SK-N-MC (cell line): ENCODE measurements at places on chromosomes 12 and 14.

DNA sequence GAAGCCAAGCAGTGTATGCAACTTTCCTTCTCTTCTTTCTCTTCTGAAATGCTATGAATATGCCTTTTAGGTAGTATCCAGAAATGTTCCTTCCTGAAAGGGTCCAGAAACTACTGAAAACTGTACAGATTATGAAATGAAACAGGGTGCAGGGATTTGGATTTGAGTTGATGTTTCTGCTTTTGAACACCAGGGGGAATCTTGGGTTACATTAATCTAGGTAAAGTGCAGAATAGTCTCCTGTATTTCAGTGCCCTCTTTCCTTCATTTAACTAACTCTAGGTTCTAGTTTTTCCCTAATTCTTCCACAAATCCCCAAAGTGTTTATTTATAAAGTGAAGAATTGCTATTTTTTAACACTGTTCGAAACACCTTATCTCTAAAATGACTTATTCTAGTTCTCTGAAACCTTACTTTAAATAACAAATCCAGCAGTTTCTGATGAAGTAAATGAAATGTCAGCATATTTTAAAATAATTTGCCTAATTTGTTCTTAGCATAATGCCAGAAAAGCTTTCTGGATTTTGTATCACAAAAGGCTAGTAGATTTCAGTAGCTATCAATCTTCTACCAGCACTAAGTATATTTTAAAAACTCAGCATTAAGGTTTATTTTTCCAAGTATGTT, 111.9 kb downstream of the LRRK2 start:
- DNase-seq: no peak

DNA sequence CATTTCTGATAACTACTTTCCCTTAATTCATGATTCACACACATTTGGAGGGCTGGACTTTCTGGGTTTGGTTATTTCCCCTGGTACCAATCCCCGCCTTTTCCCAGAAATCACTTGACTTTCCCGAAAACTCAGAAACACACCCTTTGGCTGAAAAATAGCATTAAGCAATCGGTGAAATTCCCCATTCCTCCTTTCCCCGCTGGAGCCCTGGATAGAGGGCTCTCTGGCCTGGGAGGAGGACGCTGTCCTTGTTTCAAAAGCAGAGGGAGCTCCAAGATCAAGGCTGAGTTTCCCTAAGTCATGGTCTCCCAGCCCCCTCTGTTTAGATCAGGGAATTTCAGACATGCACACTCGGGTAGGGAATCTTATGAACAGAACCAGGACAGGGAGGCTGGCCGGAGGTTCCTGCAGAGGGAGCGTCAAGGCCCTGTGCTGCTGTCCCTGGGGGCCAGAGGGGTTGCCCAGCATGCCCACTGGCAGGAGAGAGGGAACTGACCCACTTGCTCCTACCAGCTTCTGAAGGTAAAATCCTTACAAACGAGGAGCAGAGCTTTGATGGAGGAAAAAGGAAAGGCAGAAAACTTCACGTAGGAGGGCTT, at the start of gene C1S:
TSS of gene C1S (plus strand) at position 366 of the 602 bp plus-strand sequence. CDS start 1,195 bp downstream, outside the sequence.
- DNase-seq: no peak

- no peak for DNase-seq
Observed at GRCh38 chr12:27711317-27711682, 668 bp downstream of the MRPS35 start.

DNA sequence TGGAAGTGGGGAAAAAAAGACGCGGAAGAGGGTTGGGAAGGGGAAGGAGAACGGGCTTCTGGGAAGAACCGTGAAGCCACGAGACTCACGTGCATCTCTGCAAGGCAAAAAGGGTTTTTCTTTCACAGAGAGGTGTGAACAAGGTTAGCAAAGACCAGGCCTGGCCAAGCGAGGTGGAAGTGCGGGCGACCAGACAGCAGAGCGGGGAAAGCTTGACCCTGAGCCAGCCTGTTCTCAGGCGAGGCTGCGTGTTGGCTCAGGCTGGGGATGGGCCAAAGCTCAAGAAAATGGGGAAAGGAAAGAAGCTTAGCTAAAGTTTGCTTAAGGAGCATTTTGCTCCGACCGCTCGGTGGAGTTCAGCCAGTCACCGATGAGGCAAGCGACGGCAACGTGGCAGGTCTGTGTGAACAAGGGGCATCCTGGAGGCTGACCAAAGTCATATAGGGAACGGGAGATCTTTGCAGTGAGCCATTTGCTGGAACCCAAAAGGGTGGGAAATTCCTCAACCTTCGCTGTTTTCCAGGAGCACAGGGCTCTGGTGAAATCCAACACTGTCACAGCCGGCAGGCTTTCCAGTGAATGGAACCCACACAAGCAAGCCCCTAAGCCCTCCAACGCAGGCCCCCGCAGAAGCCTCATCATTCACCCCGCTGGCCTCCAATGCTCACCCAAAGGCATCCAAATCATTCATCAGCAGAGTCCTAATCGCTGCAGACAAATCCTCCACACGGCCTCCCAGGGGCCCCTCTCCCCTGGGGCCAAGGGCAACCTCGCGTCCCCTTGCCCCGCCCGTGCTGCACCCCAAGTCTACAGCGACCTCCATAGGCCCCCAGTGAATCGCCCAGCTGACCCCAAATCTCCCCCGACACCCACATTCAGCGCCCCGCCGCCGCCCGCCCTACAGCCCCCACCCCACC, 754 bp downstream of the ZNF605 start:
- no peak for DNase-seq

GRCh38 chr14:52299692-52300278, 14.3 kb upstream of the PTGER2 start:
- DNase-seq: peak; percentile 12

DNA sequence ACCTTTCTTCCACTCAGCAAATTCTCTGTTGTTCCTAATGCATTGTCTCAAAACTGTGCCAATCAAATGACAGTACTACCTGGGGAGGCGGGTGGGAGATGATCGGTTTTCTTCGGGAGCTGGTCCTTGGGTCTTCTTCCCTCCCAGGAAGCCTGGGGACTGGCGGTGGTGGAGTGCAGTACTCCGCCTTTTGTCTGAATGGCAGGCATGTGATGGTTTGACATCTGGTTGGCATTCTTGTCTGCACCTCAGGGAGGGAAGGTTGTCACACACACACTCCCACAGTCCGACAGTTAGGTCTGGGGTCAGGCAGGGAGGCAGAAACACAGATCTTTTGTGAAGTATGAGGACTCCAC, 114.8 kb downstream of the SNAPC1 start:
- no peak for DNase-seq

DNA sequence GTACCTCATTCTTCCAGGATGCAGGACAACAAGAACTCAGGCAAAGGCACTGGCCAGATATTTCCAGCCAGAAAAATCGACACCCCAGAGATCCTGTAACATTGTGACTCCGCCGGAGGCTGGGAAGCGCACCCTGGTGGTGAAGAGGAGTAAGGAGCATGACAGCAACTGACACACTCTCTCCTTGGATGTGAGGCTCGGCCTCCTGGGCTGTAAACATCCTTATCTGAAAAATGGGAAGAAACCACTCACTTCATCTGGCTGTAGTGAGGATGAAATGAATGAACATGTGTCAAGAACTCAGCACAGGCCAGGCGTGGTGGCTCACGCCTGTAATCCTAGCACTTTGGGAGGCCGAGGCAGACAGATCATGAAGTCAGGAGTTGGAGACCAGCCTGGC, 27.5 kb downstream of the TCHP start:
- no peak for DNase-seq

- no peak for DNase-seq
Observed at GRCh38 chr12:89179245-89179644, 173.1 kb downstream of the DUSP6 start.

- DNase-seq: no peak
Observed at GRCh38 chr12:111597831-111598636, 1.1 kb downstream of the ATXN2 start.

DNA sequence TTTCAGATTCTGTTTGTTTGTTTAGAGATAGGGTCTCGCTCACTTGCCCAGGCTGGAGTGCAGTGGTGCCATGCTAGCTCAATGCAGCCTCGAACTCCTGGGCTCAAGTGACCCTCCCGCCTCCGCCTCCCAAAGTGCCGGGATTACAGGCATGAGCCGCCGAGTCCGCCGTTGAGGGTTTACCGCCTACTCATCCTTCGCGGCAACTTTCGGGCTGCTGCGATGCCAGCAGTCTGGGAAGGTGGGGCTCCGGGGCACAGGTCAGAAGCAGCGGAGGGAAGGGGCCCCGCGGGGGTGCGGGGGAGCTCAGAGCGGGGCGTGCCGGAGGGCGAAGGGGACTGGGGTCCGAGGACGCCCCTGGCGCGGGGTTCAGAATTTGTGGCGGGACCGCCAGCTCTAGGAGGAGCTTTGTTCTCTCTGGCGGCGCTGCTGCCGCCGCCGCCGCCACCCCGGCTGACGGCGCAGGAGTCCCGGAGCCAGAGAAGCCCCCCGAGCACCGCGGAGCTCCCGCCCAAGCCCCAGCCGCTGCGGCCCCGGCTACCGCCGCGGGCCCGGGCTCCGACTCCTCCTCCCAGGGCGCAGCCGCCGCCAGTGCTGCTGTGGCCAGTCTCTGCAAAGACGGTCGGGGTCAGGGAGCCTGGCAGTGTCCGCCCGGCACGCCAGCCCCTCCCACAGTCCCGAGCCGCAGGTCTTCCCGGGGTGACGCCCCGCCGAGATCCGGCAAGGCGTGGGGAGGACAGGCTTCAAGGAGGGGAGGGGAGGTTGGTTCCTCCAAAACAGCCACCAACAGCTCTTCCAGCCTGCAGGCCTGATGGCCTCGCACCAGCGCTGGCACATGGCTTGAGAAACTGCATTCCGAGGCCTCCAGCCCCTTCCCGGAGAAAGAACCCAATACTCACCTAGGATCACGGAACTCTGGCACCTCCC, 10.9 kb upstream of the KRT77 start:
- no peak for DNase-seq

DNA sequence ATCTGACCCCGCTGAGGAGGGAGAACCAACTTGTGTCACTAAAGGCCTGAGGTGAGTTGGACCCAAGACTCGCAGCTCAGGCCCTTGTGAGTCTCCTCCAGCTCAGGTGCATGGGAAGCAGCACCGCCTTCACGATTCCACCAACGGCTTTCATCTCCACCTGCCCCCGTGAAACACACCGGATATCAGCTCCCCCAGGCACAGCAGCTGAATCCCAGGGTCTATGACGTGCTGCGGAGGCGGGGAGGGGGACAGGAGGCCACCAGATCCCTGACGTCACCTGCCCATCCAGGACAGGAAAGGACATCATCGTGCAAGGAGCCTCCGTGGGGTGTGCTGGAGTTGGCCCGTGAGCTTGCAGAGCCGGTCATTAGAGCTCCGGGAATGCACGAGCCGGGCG, 18.5 kb upstream of the SFSWAP start:
- no peak for DNase-seq

GRCh38 chr12:8455271-8455670, 491 bp upstream of the CLEC6A start:
- no peak for DNase-seq

GRCh38 chr14:30621354-30621939, 672 bp upstream of the SCFD1 start:
- DNase-seq: no peak

GRCh38 chr12:107511292-107511691, 174.3 kb upstream of the PWP1 start:
- no peak for DNase-seq

DNA sequence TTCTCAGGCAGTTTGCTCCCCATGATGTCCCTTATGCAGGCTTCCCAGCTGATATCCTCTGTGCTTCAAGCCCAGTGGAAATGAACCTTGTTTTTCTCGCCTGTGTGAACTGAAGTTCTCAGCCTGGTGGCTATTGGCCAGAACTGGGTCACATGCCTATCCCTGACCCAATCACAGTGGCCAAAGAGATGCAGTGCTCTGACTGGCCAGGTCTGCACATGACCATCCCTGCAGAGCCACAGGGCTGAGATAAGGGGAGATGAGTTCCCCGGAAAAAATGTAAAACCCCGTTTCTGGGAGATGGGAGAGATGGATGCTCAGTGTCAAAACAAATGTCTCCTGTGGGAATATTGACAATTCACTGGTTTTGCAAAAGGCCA, 34.7 kb upstream of the FZD10 start:
- DNase-seq: no peak

- DNase-seq: no peak
Observed at GRCh38 chr14:51093371-51094281, 1.3 kb downstream of the TRIM9 start.

DNA sequence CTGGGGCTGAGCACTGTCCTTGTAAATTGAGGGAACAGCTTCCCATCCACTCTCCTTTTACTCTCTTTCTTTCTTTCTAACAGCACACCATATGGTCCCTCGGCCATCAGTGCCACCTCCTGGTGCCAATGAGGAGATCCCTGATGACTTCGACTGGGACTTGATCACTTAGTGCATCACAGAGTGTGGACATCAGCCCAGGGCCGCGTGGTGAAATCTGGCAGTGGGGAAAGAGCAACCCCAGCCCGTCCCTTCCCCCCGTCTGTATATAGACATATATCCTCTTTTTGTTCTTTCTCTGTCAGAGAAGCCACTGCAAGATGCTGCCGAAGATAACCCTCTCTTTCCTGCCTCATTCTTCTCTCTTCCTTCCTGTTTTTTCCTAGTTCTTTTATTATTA, 13.5 kb downstream of the C3AR1 start:
- no peak for DNase-seq

GRCh38 chr12:62977418-62977817, 42.5 kb upstream of the PPM1H start:
- peak; percentile 63 for DNase-seq

DNA sequence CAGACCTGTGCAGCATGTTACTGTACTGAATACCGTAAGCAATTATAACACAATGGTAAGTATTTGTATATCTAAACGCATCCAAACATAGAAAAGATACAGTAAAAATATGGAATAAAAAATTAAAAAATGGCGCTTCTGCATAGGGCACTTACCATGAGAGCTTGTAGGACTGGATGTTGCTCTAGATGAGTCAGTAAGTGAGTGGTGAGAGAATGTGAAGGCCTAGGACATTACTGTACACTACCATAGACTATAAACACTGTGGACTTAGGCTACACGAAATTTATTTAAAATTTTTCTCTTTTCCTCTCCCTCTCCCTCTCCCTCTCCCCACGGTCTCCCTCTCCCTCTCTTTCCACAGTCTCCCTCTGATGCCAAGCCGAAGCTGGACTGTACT, 194.5 kb upstream of the CDKN3 start:
- DNase-seq: no peak

DNA sequence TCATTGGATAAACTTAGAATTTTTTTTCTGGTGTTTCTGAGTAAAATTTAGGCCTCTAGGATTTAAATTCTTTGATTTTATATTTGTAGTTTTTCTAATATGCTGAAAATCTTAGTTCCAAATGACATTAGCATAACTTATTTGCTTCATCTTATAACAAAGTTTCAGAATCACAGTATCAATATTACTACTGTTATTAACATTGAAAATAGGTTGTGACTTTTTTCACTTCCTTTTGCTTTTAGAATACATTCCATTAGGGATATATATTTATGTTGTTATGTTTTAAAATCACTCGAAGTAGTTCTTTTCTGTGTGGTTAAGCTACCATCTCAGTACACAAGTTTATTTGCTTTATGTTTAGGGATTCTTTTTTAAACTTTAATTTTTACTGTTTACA, 12.8 kb downstream of the RAB3IP start:
- no peak for DNase-seq
